Neural progenitor cell (in vitro differentiated cells): ENCODE measurements at places on chromosomes 12 and 14. TPM values are rescaled to one million over a fixed set of nuclear protein-coding genes. Genes with fewer than 3 reads are reported as not detected.

GRCh38 chr14:21072031-21072473 is 1.9 kb downstream of the ARHGEF40 start:
- no peak for DNase-seq

DNA sequence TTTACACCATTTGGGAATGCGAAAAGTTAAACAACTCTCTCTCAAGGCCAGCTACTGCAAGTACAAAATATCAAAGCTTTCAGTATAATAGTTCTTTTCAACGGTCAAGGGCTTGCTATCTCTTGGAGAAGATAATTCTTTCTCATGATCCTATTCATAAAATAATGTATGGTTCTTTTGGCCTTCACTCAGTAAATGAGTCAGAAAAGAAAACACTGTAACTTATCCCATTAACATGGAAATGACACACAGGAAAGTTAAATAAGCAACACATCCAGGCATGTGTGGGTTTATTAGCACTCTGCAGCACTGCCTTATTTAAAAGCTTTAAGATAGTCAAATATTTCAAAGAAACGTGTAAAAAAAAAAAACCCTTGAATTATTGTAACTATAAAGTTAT is 36.9 kb downstream of the ZFC3H1 start:
- no peak for DNase-seq

DNA sequence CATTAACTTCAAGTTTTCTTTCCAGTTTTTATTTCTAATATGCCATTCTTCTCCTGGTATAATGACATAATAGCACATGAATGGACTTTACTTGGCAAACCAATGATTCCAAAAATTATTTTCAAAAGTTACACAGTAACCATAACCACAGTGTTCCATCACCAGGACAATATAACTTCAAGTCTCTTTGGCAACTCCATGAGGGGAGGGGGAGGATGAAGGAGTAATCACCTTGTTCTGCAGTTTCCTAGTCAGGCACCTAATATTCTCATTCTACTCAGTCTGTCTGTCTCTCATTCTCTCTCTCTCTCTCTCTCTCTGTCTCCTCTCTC is 66.6 kb downstream of the BTG1 start:
- no peak for DNase-seq

DNA sequence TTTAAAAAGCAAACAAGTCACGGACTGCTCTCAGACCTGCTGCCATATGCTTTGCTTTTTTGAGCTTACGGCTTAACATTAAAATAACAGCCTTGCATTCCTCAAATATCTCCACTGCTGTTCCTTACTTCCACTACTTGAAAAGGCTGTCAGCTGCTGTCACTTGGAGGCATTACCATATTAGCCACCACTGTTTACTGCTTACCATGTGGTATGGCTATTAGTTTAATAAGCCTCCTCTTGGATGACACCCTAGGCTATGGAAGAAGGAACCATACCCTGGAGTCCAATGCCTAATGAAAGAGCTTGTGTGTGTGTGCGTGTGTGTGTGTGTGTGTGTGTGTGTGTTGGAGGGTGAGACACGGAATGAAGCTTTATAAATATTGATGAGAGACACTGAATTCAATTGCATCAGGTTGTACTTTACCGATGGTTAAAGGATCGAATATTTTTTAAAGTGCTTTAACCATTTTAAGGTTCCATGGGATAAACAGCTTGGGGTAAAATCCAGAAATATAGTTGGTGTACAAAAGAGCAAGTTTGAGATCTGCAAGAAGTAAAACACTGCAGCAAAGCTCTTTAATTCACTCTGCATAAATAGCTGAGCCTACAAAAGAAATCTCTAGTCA is 174.5 kb downstream of the TTC7B start:
- DNase-seq, result peak; percentile 51

DNA sequence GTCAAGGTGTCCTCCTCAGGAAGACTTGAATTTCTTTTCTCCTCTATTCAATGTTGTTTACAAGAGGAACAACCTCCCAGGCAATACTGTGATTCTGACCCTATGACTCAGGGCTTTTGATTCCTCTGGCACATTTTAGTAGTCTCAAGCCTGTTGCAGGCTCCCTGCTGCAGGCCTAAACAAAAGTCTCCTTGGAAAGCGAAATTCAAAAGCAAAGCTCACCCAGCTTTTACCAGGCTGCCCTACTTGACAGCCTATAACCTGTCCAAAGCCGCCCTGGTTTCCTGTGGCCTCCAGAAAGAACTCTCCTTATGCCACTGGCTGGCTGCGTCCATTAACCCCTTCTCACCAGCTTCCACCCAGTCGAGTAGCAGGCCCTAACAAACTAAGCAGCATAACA is 11.6 kb downstream of the FGD6 start:
- DNase-seq, result peak; percentile 45

Gene PIANP
- total RNA-seq, result 0.32 and 1.7 TPM in 2 replicates

DNA sequence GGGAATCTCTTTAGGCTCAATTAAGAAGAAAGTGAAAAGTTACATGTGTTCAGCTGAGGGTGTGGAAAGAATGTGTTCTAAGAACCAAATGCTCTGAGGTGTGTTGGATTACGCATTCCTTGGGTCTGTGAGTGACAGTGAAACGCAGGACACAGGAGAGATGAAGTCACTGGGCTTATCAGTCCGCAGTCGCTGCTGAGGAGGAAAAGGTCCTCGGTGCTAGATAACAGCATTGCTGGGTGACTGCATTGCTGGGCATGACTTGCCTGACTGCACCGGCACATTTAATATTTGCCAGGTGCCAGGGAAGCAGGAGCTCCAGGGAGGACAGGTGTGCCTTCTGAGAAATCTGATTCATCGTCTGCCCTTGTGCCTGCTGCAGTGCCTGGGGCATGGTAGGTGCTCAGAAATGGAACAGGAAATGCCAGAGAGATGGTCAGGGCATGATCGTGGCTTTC is 64.4 kb upstream of the FZD10 start:
- DNase-seq, result no peak

Gene FIGNL2
- total RNA-seq, result 9.3 and 25.1 TPM in 2 replicates

Gene KRT79
- not detected in 2 replicates for total RNA-seq

Gene LIN52
- 16.4 and 25.7 TPM in 2 replicates for total RNA-seq

- no peak for DNase-seq
Observed at GRCh38 chr14:78509516-78509915, 339.3 kb downstream of the NRXN3 start.

- no peak for DNase-seq
Observed at GRCh38 chr14:73502017-73502619, 11.4 kb downstream of the RIOX1 start.

Gene RECQL
- total RNA-seq, result 43.9 and 50.4 TPM in 2 replicates

GRCh38 chr12:76124456-76124855 is 40.0 kb upstream of the NAP1L1 start:
- DNase-seq, result no peak

- DNase-seq, result no peak
Observed at GRCh38 chr12:25422241-25422640, 130.8 kb downstream of the LMNTD1 start.

GRCh38 chr14:102795060-102795925 is 18.0 kb downstream of the TRAF3 start:
- peak; percentile 26 for DNase-seq

Gene TNFAIP2
- total RNA-seq, result 5.3 and 14.0 TPM in 2 replicates

Gene IL22
- total RNA-seq, result not detected in 2 replicates

Gene AKAP3
- total RNA-seq, result 2.4 and 3.0 TPM in 2 replicates

Gene ATL1
- total RNA-seq, result 7.3 and 11.8 TPM in 2 replicates

- DNase-seq, result peak; percentile 74
Observed at GRCh38 chr12:94147991-94148738, at the start of gene PLXNC1. Gene PLXNC1, plus strand, starts transcription at chr12:94148577. Its CDS starts 395 bp downstream, at chr12:94148972.

- DNase-seq, result no peak
Observed at GRCh38 chr14:73180385-73180805, 44.1 kb downstream of the PSEN1 start.

Gene TAS2R43
- 2.5 and 4.0 TPM in 2 replicates for total RNA-seq

DNA sequence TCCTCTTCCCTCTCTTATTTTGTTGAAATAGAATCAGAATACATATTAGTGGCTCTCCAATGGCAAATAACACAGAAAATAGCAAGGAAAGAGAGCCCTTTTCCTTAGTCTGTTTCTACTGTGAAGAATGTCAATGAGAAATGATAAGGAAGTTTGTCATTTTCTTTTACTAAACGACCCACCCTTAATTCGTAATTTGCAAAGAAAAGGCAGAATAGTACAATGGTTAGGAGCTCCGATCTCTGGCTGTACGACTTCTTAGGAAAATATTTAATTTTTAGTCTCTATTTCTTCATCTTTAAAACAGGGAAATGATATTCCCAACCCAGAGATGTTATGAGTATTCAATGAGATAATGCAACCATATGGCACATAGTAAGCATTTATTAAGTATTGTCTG is 6.0 kb downstream of the PAX9 start:
- DNase-seq, result no peak

Gene RFX4
- 0.22 and 3.4 TPM in 2 replicates for total RNA-seq

Gene ANG
- 0.99 TPM in 1 of 2 replicates, not detected in the other for total RNA-seq

Gene SLC4A8
- total RNA-seq, result 10.1 and 132 TPM in 2 replicates

Gene RASSF8
- 53.9 and 77.0 TPM in 2 replicates for total RNA-seq

- DNase-seq, result peak; percentile 59
Observed at GRCh38 chr12:92108651-92109050, 37.0 kb downstream of the BTG1 start.

Gene CD69
- not detected in 2 replicates for total RNA-seq

DNA sequence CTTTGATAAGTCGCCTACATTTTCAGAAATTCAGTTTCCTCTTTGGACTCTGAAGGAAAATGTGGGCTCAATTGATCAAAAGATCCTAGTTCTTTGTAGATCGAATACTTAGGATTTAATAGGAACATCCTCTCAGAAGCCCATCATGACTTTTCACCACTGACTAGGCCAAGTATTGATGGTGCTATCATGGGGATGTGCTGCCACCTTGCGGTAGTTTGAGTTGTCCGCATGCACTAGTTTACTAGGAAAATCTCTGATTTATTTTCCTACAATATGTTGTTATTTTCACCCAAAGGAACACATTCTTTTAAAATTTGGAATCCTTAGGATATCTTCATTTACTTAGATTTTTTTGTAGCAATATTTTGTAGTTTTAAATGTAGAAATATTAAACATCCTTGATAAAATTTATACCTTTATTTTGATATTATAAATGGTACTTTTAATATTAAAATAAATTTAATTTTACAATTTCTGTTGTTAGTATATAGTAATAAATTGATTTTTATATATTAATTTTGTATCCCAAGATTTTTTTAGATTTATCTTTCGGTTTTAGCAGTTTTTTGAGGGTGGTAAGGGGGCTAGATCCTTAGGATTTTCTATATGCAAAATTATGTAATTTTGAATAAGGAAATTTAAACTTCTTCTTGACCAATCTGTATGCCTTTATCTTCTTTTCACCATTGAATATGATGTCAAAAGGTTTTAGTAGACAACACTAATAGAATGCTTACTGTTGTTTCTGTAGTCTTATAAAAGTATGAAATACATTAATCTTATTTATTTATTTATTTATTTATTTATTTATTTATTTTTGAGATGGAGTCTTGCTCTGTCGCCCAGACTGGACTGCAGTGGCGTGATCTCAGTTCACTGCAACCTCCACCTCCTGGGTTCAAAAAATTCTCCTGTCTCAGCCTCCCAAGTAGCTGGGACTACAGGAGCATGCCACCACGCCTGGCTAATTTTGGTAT is 52.9 kb upstream of the OR9K2 start:
- DNase-seq, result peak; percentile 88

Gene SLC10A1
- not detected in 2 replicates for total RNA-seq

DNA sequence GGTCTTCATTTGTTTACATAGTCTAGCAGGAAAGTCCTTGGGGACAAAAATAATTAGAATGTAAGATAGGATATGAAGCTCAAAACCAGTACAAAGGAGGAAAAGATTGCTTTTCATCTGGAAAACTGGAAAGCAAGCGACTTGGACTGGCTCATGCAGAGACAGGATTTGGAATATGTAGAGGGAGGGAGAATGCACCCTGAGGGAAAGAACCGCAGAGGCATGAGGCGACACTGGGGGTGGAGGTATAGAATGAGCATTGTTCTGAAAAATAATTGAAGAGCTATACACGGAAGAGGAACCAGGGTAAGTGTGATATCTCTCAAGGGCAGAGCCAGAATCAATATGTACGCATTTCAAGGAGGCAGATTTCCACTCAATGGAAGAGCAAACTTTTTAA is 85.5 kb downstream of the PLEKHG3 start:
- no peak for DNase-seq

DNA sequence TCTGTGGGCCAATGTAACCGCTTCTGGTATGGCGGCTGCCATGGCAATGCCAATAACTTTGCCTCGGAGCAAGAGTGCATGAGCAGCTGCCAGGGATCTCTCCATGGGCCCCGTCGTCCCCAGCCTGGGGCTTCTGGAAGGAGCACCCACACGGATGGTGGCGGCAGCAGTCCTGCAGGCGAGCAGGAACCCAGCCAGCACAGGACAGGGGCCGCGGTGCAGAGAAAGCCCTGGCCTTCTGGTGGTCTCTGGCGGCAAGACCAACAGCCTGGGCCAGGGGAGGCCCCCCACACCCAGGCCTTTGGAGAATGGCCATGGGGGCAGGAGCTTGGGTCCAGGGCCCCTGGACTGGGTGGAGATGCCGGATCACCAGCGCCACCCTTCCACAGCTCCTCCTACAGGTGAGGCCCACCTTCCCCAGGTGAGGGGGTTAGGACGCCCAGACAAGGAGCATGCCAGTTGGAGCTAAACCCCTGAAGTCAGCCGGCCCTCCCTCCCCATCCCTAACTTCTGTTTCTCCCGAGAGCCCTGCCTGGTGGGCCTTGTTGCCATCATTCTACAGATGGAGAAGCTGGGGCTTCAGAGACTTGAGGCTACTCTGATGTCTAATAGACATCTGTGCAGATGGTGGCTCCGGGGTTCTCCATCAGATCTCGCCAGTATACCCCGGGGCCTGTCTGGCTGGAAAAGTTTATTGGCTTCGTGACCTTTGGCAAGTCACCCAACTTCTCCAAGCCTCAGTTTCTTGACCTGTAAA is 25.3 kb downstream of the PAPLN start:
- no peak for DNase-seq

DNA sequence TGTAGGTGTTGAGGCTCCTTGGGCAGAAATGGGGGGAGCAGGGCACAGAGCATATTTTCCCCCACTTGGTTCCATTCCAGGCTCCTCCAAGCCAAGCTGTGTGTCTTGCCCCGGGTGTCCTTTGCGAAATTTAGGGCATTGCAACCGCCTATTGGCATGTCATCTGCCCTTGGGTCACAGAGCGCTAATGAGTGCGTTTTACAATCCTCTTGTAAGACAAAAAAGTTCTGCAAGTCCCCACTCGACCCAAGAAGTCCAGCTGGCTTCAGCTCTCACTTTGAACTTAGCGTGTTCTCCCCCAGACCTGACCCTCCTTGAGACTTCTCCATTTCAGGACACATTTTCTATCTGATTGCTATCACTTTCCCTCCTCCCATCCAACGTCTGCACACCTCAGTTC is 6.1 kb upstream of the LRTM2 start:
- no peak for DNase-seq
